ENCODE measurements at places on chromosomes 3 and 15. TPM values are rescaled to one million over a fixed set of nuclear protein-coding genes. Genes with fewer than 3 reads are reported as not detected.

COLQ gene
- polyA plus RNA-seq = 6.7 TPM

DNA sequence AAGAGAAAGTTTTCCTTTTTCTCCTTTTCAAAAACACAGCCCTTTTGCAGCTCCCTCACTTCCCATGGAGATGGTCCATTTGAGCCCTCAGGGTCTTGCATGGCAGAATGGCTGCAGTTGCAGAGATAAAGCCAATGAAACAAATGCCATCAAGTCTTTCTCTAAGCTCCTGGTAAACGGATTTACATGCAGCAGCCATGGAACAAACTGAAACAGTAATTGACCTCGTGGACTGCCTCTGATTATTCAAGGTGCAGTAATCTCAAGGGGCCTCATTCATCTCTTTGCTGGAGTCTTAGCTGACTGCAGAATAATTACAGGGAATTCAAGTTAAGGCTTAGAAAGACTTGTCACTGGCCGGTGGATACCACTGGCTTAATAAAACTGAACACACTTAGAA lies 125.1 kb downstream of the SQOR start:
- no peak for DNase-seq

ALDH1A2 gene
- 210 TPM for polyA plus RNA-seq

GRCh38 chr3:37660782-37661181 lies 200.9 kb upstream of the CTDSPL start:
- DNase-seq = no peak

DNA sequence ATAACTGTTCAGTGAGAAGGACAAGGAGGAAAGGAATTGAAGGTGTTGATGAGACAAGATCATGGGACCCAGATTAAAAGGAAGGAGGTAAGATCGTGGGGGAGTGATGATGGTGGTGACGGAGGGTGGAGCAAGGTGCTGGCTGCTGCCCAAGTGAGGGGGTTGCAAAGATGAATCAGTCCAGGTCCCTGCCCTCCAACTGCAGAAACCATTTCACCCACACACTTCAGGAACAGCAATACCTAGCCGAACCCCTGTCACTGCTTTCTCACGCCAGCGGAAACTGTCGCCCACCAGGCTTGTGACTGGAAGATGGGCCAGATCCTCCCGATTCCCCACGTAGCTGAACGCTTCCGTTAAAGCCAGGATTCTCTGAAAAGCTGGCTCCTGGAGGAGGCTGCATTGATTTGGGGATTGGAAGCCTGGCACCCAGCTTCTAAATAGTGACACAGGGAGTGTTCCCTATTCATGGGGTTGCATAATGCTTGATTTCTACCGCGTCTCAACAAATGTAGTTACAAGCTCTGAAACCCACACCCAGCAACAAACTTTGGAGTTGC lies 3.2 kb upstream of the LSG1 start:
- no peak for DNase-seq

DNA sequence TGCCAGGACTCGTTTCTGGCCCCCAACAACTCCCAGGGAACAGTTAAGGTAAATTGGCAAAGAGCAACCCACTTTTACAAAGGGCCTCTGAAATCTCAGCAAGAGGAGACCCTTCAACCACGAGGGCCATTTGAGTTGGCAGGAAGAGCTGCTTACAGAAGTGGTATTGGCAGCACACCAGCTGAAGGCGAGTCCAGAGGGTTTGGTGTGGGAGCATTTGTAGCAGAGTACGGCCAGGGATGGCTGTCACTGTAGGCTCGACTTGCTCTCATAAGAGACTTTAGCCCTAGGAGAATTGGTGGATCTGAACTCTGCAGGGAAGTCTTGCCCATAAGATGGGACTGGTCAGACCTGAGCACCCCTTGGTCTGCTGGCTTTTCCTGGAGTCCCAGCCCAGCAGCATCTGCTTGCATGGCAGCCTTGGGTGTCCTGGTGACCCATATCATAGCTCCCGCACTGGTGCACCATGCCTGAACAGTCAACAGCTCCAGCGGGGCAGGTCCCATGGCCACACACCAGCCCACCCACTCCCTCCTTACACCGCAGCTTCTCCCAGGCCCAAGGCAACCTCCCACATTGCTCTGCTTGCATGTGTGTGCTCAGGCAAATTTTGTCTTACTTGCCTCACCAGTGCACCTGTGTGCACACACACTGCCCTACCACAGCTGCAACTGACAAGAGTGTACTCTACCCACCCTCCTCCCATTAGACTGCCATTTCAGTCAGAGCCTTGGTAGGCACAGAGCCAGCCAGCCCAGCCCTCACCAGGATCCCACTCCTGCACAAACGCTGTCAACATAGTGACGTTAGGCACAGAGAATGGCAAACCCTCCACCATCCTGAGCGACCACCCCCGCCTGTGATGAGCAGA lies 861.6 kb upstream of the DPPA4 start:
- no peak for DNase-seq

GRCh38 chr3:13231781-13232666 lies 158.8 kb upstream of the IQSEC1 start:
- DNase-seq = no peak

PCYT1A gene
- 66.0 TPM for polyA plus RNA-seq

- DNase-seq = no peak
Measured at GRCh38 chr3:155702745-155703591, 41.9 kb downstream of the PLCH1 start.

- peak; percentile 30 for DNase-seq
Measured at GRCh38 chr3:105906836-105907235, 38.0 kb upstream of the CBLB start.

DUOXA1 gene
- polyA plus RNA-seq = 1.0 TPM

NRG4 gene
- polyA plus RNA-seq = 21.2 TPM

BUB1B gene
- polyA plus RNA-seq = 53.9 TPM

DNA sequence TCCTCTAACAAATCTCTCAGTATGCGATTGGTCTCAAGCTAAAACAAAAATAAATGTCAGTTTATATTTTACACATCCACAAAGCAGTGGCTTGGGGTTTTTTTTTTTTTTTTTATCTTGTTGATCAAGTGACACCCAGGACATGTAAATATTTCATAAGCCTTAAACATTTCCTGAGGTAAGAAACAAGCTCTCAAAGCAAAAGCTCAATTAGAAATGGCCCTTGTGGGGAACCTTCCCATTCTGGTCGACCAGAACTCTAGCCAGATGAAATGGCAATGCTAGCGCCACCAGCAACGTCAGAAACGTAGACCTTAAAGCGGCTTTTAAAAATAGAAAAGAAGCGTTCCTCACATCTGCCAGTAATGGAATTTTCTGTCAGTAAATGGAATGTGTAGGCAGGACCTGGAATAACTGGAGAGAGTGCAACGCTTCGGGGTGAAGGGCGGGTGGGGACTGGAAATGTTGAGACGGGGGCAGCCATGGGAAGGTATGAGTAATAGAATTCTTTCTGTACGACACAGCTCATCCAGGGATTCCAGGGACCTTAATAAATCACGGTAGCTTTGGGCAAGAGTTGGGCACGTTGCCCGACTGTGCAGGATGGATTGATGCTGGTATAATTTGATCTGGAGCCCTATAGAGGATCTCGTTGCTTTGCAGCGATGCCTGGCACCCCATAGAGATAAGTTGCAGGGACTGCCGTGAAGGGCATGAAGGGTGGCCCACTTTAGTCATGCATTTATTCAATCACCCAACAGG lies 44.4 kb downstream of the BTD start:
- no peak for DNase-seq

DNA sequence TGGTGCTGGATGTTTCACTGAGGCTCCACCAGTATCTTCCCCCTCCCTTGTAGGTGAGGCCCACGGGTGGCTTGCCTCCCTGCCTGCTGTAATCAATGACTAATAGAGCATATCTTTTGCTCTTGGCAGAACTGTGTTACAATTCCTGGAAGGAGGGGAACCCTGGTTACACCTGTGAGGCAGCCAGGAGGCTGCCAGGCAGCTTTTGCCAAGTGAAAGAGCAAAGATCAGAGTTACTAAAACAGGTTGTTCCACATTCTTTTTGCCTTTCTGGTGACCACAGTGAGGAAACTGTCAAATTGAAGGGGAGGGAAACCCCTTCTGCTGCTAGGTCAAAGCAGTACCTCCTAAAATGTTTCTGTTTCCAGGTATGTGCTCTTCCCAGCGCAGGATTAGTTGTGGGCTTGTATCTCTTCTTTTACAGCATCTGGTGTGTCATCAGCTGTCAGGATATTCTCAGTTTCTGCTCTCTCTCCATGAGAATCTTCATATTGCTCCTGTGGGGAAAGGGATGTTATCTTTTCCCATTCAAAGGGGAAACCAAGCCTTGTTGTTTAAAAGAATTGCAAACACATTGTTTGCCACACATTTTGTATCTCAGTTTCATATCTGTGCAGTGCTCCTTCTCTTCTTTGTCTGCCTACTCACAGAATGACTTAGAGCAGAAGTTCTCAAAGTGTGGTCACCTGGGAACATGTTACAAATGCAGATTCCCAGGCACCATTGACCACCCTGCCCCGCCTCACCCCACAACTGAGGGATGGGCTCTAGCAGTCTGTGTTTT lies 137.4 kb upstream of the UMPS start:
- DNase-seq = no peak

DNA sequence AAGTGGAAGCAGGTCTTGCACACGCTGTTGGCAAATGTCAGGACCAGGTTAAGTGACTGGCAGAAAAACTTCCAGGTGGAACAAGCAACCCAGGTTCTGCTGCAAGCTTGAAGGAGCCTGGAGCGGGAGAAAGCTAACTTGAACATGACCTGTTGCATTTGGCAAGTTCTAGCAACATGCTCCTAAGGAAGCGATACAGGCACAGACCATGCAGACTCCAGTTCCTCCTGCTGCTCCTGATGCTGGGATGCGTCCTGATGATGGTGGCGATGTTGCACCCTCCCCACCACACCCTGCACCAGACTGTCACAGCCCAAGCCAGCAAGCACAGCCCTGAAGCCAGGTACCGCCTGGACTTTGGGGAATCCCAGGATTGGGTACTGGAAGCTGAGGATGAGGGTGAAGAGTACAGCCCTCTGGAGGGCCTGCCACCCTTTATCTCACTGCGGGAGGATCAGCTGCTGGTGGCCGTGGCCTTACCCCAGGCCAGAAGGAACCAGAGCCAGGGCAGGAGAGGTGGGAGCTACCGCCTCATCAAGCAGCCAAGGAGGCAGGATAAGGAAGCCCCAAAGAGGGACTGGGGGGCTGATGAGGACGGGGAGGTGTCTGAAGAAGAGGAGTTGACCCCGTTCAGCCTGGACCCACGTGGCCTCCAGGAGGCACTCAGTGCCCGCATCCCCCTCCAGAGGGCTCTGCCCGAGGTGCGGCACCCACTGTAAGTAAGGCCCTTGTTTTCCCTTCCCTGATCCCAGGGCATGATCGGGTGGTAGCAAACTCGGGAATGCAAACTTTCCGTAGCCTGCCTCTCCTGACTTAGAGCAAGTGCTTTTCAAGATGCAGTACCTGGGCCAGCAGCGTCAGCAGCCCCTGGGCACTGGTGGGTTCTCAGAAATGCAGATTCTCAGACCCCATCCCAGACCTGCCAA lies 759 bp downstream of the GALNT15 start:
- no peak for DNase-seq

DNA sequence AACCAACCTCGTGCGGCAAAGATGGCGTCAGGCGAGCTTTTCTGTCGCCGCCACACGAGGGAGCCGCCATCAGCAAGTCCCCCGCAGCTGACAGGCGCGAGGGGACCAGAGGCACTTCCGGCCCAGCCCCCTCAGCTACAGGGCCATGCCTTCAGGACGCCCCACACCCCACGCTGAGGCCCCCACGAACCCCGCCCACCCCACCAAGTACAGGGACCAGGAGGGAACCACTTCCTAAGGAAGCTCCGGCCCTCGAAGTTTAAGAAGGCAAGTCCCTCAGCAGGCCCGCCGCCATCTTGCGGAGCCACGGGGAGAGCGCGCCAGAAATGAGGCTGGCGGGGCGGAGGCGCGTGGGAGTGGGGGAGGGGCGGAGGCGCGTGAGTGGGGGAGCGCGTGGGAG lies 790 bp downstream of the DAZL start:
- DNase-seq = peak; percentile 36

GRCh38 chr3:50392101-50392715 lies 32.9 kb upstream of the TMEM115 start:
- no peak for DNase-seq

DNA sequence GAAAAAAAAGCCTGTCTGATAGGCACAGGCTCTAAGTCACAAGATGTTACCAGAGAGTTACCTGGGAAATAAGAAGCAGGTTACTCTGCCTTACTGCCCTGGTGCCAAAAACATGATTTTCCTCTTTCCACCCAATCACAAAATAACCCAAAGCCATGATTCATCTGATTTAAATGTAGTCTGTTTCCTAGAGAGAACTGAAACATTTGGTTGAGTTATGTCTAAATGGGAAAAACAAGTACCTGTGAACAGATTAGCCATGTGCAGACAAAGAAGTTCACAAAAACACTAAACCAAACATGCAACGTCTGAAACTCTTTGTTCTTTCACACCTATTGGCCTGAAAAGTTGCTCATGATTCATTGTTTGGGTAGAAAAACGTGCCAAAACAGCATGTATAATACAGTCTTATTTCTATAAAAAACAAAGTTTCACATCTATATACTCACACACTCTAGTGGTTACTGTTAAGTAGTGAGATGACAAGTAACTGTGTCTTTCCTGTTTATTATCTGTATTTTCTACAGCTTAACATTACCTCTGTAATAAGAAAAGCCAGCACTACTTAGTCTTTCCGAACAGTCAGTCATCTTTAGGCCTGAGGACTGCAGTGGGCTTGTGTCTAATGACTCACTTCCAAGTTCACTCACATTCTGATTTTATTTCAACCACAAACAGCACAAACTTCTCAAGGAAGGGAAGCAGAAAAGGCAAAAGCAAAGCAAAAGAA lies 30.2 kb downstream of the FAM174B start:
- DNase-seq = no peak

DNA sequence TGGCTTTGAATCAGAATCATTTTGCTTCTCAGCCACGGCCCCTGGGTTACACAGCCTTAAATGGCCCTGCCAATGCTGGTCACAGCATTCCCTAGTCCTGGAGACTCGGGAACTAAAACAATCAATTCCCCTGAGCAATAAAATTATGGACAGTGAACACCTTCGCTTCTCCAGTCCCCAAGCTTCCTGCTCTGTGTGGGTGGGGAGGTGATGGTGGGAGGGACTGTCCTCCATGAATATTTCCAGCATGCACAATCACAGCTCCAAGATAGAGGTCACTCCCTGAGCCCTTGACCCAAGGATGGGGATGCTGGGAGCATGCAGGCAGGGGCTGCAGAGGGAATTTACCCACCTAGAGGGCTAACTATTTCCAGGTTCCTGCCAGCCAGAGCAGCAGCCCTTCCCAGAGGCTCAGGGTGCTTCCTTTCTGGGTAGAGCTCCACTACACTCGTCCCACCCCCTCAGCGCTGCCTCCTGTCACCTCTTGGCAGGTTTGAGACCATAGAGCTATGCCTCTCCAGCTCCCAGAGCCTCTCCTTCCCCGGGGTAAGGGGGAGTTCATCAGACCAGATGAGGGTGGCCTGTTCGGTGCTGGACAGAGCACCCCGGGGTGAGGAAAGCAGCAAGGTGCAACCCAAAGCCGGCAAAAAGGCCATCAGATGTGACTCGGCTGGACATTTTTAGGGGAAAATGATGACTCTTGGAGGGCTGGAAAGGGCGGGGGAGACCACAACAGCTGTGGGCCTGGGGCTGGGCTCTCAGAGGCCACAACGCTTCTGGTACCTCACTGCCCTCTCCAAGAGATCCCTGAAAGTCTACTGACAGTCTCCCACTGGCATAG lies 14.5 kb upstream of the CCDC33 start:
- no peak for DNase-seq

Measured in testis (tissue), 5 donors.